ENCODE measurements at places on chromosomes 16 and 17.
A peak's percentile ranks its signal among the peaks of the same experiment; 100 is the strongest.

DNA sequence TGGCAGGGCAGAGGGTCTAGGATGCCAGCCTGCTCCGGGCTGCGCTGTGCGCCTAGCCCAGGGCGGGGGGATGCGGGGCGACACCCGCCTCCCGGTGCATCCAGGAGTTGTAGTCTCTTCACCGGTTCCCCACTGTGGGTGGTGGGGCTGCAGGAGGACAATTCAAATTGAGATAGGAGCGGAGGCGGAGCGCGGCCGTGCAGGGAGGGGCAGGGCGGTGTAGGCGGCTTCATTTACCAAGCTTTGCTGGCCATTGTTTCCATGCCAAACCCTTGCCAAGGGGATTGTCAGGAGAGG lies 2047.4 kb downstream of the TP53TG3F start:
- DNase-seq = no peak

- no peak for DNase-seq
These were observed 38.4 kb downstream of the PTRH2 start for GRCh38 chr17:59668816-59669215.

GRCh38 chr17:42512733-42513251 lies 23.2 kb upstream of the NAGLU start:
- DNase-seq = no peak

- DNase-seq = peak; percentile 16
These were observed 31.1 kb upstream of the JPH3 start for GRCh38 chr16:87570938-87571867.

- no peak for DNase-seq
These were observed 9.0 kb upstream of the ARHGAP27 start for GRCh38 chr17:45441526-45442310.

GRCh38 chr17:1347589-1348323 lies 52.3 kb downstream of the YWHAE start:
- DNase-seq = no peak

DNA sequence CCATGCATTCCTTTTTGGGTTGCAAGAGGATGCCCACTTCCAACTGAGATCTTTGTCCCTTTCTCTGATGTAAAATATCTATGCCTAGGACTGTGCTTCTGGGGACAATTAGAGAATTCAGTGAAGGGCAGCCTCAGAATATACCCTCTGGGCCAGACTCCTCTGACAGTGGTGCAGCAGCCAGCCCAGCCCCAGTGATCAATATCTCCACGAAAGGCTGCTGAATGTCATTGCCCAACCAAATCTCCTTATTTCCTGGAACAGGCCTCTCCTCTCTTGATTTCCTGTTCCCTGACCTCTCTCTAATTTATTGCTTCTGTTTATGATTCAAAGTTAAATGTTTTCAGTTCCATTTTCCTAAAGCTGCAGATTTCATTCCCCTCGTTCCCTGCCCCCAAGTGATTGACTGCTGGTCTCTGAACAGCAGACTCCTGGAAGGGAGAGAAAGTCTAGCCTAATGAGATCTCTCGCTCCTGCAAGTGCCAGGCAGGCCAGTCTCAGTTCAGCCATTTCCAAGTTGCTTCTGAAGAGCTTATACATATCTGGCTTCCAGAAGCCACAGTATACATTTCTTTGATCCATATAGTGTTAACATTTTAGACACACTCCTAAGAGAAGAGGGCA lies 104.4 kb upstream of the SALL1 start:
- no peak for DNase-seq
